ENCODE measurements at places on chromosomes 13 and 19. TPM values are rescaled to one million over a fixed set of nuclear protein-coding genes. Genes with fewer than 3 reads are reported as not detected.

Gene ATXN8OS
- total RNA-seq, result not detected

Gene TGFBR3L
- total RNA-seq, result 1.2 TPM

Gene TTC9B
- not detected for total RNA-seq

Gene CYP4F22
- total RNA-seq, result not detected

Gene RDH8
- not detected for total RNA-seq

- peaks cover 7% of the 10 kb centered on the region for H3K4me1 ChIP-seq
- no peak overlapping the region for H3K4me3 ChIP-seq
- H3K27ac ChIP-seq, result no peak overlapping the region
Observed at GRCh38 chr13:35552172-35552844, 75.8 kb upstream of the MAB21L1 start.

DNA sequence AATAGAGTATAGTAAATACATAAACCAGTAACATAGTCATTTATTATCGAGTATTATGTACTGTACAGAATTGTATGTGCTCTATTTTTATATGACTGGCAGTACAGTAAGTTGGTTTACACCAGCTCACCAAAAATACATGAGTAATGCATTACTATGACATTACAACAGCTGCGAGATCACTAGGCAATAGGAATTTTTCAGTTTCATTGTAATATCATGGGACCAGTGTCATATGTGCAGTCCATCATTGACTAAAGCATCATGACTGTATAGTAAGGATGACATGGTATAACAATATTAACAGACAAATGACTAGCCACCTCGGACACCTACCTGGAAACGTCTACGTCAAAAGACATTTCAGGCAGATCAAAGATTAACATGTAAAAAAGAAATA lies 33.6 kb downstream of the ATP7B start:
- H3K4me1 ChIP-seq, result peaks cover 34% of the 10 kb centered on the region
- H3K27me3 ChIP-seq, result no peaks in the 10 kb centered on the region
- H3K27ac ChIP-seq, result peak overlapping the region; percentile 56
- H3K36me3 ChIP-seq, result peaks cover 14% of the 10 kb centered on the region
- no peak for DNase-seq

DNA sequence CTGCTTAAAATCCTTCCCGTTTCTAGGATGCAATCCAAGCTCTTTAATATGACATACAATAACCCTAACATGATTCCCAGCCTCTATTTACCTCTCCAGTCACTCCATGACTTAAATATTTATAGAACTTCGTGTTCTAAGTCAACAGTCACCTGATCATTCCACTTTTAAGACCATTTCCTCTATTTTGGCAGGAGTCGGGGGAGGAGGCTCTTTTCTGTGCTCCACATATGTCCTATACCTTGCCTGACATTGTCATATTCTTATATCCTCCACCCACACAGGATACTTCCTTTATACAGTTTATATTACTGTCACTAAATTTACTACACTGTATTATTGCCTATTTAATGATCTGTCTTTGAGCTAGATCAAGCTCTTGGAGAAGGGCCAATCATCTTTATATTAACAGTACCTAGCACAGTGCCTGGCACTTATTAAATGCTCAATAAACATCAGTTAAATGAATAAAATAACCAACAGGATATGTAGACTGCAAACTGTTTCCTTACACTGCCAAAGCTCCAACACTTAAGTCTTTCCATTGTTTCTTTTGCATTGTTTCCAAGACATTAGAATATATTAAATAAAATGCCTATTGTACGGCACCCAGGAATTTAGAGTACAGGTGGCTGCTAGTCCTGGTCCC lies 2.7 kb downstream of the ARGLU1 start:
- H3K4me3 ChIP-seq, result peak overlapping the region; percentile 94
- DNase-seq, result no peak
- H3K36me3 ChIP-seq, result no peaks in the 10 kb centered on the region

GRCh38 chr13:48094404-48094780 lies 512 bp downstream of the MED4 start:
- H3K4me3 ChIP-seq, result peak overlapping the region; percentile 97
- H3K27me3 ChIP-seq, result peaks cover 2% of the 10 kb centered on the region
- no peaks in the 10 kb centered on the region for H3K36me3 ChIP-seq

- peak overlapping the region; percentile 78 for H3K4me3 ChIP-seq
- peaks cover 2% of the 10 kb centered on the region for H3K27me3 ChIP-seq
- DNase-seq, result no peak
Observed at GRCh38 chr19:892243-892893, 619 bp downstream of the MED16 start.

DNA sequence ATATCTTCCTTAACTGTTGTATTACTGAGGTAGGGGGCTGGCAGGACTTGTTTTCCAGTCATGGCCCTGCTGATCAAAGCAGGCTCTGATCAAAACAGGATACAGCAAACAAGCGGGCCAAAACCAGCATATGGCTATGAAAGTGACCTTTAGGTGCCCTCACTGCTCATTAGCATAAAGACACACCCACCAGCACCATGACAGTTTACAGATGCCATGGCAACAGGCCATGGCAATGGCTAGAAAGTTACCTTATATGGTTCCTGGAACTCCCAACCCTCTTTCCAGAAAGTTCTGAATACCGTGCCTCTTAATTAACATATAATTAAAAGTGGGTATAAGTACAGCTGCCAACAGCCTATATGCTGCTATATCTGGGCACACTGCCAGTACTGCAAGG lies 551.4 kb upstream of the SGCG start:
- no peaks in the 10 kb centered on the region for H3K27me3 ChIP-seq
- DNase-seq, result no peak
- H3K4me3 ChIP-seq, result no peak overlapping the region
- no peak overlapping the region for H3K27ac ChIP-seq
- peaks cover 18% of the 10 kb centered on the region for H3K36me3 ChIP-seq

- no peak overlapping the region for H3K27ac ChIP-seq
- no peak for DNase-seq
- H3K4me3 ChIP-seq, result no peak overlapping the region
- peaks cover 9% of the 10 kb centered on the region for H3K27me3 ChIP-seq
Observed at GRCh38 chr13:113045251-113046127, 60.1 kb upstream of the F7 start.

DNA sequence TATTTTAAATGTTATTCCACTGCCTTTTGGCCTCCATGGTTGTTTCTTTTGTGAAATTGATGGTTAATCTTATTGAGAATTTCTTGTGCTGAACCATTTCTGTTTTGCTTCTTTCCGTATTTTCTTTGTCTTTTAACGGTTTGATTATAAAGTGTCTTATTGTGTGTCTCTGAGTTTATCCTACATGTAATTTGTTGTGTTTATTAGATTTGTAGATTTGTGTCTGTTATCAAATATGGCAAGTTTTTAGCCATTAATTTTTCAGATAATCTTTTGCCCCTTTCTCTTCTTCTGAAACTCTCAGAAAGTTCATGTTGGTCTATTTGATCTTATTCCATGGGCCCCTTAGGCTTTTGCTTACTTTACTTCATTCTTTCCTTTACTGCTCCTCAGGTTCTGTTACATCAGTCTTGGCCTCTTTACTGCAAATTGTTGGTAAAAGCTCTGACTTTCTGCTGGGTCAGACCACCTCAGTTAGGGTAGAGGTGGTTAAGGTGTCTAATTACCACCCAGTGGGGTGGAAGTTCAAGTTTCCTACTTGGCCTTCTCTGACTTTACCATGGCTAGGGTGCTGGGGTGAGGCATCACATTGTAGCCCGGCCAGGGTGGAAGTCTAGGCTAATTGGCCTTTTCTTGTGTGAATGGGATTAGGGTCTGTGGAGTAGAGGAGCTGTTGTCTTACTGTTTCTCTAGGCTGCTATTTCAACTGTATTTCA lies 58.3 kb downstream of the ZMYM2 start:
- H3K4me3 ChIP-seq, result no peak overlapping the region
- H3K27me3 ChIP-seq, result no peaks in the 10 kb centered on the region
- DNase-seq, result no peak
- peaks cover 75% of the 10 kb centered on the region for H3K36me3 ChIP-seq
- no peak overlapping the region for H3K27ac ChIP-seq

DNA sequence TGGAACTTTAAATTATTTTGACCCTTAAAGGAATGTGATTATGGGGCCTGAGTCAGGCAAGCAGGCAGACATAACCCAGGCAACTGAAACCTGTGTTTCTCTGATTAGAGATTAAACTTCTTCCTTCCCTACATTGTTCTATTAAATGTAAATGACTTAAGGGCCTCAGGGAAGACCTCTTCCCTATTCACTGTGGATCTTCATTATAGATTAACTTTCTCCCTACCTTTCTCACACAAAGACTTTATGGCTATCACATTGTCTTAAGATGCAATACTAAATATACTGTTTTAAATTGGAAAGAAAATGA lies 8.8 kb upstream of the METTL21C start:
- DNase-seq, result no peak
- no peak overlapping the region for H3K4me3 ChIP-seq
- peaks cover 66% of the 10 kb centered on the region for H3K4me1 ChIP-seq
- H3K27ac ChIP-seq, result peak overlapping the region; percentile 89

DNA sequence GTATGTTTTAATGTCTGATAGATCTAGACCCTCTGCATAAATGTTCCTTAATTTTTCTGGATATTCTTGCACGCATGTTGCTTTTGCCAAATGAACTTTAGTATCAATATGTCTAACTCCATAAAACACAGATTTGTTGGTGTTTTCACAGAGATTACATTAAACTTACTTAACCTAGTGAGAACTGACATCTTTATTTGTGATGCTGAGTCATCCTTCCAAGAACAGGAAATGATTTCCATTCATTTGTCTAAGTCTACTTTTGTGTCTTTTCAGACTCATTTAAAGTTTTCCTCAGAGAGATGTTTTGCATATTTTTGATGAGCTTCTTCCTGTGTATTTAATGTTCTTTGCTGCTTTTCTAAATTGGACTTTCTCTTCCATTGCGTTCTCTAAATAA lies 184.0 kb downstream of the SLC7A1 start:
- no peaks in the 10 kb centered on the region for H3K36me3 ChIP-seq
- H3K27ac ChIP-seq, result no peak overlapping the region
- H3K4me3 ChIP-seq, result no peak overlapping the region
- no peak for DNase-seq
- H3K27me3 ChIP-seq, result no peaks in the 10 kb centered on the region

GRCh38 chr19:11373166-11373884 lies 1.1 kb upstream of the SWSAP1 start:
- H3K4me1 ChIP-seq, result peaks cover 3% of the 10 kb centered on the region
- H3K27me3 ChIP-seq, result no peaks in the 10 kb centered on the region
- no peak for DNase-seq
- no peak overlapping the region for H3K27ac ChIP-seq

- H3K27me3 ChIP-seq, result no peaks in the 10 kb centered on the region
- peaks cover 2% of the 10 kb centered on the region for H3K4me1 ChIP-seq
- peaks cover 9% of the 10 kb centered on the region for H3K36me3 ChIP-seq
- H3K4me3 ChIP-seq, result peak overlapping the region; percentile 98
- peak; percentile 71 for DNase-seq
Observed at GRCh38 chr13:19782049-19782726, 557 bp downstream of the PSPC1 start.

- no peak overlapping the region for H3K27ac ChIP-seq
- H3K4me3 ChIP-seq, result no peak overlapping the region
- DNase-seq, result no peak
- H3K27me3 ChIP-seq, result no peaks in the 10 kb centered on the region
- H3K4me1 ChIP-seq, result no peaks in the 10 kb centered on the region
- no peaks in the 10 kb centered on the region for H3K36me3 ChIP-seq
Observed at GRCh38 chr13:62678039-62678438, 1262.4 kb upstream of the PCDH20 start.

GRCh38 chr13:30759748-30760147 lies 24.4 kb downstream of the ALOX5AP start:
- no peak for DNase-seq
- peaks cover 4% of the 10 kb centered on the region for H3K4me1 ChIP-seq
- peaks cover 6% of the 10 kb centered on the region for H3K27me3 ChIP-seq
- H3K36me3 ChIP-seq, result no peaks in the 10 kb centered on the region

DNA sequence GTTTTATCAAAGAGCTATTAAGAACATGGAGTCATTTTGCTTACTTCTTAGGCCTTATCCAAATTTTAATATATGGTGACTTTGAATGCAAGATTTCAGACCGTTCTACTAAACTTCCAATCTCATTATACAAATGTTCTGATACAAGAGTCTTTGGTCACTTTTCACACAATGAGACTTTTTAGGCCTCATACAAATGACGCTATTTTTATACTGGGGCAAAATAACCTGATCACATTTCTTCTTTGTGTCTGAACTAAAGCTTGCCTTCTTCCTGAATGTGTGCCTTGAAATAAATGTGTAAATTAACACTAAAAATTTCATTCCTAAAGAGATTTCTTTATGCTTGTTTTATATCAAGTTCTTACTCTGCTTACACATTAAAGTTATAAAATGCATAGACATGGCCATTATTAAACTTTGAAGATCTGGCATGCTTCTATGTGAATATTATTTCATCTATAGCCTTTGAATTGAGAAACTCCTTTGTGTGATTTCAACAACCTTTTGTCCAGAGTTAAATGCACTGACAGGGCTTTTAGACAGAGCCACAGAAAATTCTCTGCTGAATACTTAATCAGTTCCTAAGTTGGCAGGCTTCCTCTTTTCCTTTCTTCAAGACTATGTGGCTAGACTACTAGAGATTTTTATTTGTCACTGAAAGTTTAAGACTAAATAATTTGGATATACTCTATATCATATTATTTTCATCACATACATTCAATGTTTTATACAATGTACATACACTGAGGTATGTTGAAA lies 86.1 kb downstream of the EDNRB start:
- no peak overlapping the region for H3K4me3 ChIP-seq
- no peaks in the 10 kb centered on the region for H3K27me3 ChIP-seq
- peak overlapping the region; percentile 22 for H3K27ac ChIP-seq
- no peaks in the 10 kb centered on the region for H3K36me3 ChIP-seq
- H3K4me1 ChIP-seq, result peaks cover 35% of the 10 kb centered on the region

DNA sequence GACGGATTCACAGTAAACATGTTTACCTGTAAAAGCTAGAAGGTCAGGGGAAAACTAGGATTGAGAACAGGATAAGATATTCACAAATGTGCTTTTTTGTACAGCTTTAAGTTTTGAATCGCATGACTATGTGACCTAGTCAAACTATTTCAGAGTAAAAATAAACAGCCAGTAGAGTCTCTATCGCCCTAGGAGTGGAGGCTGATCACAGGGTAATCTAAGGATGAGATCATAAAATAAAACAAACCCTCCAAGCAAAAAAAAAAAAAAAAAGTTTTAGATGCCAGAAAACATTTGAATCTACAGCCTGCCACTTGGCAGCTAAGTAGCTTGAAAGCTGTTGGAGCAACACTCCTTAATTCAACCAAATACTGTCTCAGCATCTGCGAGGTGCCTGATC lies 26.8 kb downstream of the ZNF350 start:
- DNase-seq, result no peak
- H3K4me1 ChIP-seq, result peaks cover 9% of the 10 kb centered on the region
- no peaks in the 10 kb centered on the region for H3K27me3 ChIP-seq
- no peak overlapping the region for H3K27ac ChIP-seq
- H3K36me3 ChIP-seq, result peaks cover 48% of the 10 kb centered on the region
- H3K4me3 ChIP-seq, result no peak overlapping the region

GRCh38 chr13:26482451-26483197 lies 74.9 kb upstream of the WASF3 start:
- H3K4me3 ChIP-seq, result no peak overlapping the region
- H3K27me3 ChIP-seq, result no peaks in the 10 kb centered on the region
- H3K27ac ChIP-seq, result no peak overlapping the region

DNA sequence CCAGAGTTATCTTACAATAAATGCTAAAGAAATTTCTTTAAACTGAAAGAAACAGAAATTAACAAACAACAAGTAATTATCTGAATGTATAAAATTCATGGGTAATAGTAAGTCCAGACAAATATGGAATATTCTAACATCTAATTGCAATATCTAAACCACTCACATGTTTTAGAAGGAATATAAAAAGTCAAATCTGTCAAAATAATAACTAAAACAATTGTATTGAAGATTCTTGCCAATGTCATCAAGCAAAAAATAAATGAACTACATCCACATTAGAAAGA lies 942.9 kb upstream of the PCDH20 start:
- no peaks in the 10 kb centered on the region for H3K27me3 ChIP-seq
- no peaks in the 10 kb centered on the region for H3K4me1 ChIP-seq
- no peak overlapping the region for H3K4me3 ChIP-seq
- no peak for DNase-seq
- no peaks in the 10 kb centered on the region for H3K36me3 ChIP-seq
- no peak overlapping the region for H3K27ac ChIP-seq

Measured in mesothelial cell of epicardium (in vitro differentiated cells).